ENCODE measurements at places on chromosomes 2 and 18. TPM values are rescaled to one million over a fixed set of nuclear protein-coding genes. Genes with fewer than 3 reads are reported as not detected.

GRCh38 chr2:26850505-26850904, 2.6 kb downstream of the DPYSL5 start:
- DNase-seq: no peak

GRCh38 chr18:706405-706804, 6.0 kb downstream of the ENOSF1 start:
- DNase-seq: no peak

- no peak for DNase-seq
Observed at GRCh38 chr2:126776255-126776654, 120.3 kb downstream of the GYPC start.

GRCh38 chr18:48673456-48673852, 134.6 kb downstream of the CTIF start:
- no peak for DNase-seq

DNA sequence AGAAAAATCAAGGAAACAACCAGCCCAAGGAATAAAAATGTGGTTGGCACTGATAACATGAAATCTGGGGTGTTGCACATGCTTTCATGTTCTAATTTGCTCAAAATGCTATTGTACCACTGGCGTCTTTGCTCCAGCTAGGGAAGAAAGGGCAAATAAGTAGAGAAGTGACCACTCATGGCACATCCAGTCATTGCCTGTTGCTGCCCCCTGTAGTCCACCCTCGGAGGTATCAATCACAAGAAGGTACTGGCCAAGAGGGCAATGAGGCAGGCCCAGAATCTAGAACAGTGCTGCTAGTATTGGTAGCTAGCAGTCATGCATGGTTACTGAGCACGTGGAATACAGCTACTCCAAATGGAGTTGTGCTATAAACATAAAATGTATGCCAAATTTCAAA, 213.4 kb downstream of the CDCA7 start:
- DNase-seq: no peak

- DNase-seq: no peak
Observed at GRCh38 chr2:115650827-115651226, 1208.4 kb downstream of the DPP10 start.

DNA sequence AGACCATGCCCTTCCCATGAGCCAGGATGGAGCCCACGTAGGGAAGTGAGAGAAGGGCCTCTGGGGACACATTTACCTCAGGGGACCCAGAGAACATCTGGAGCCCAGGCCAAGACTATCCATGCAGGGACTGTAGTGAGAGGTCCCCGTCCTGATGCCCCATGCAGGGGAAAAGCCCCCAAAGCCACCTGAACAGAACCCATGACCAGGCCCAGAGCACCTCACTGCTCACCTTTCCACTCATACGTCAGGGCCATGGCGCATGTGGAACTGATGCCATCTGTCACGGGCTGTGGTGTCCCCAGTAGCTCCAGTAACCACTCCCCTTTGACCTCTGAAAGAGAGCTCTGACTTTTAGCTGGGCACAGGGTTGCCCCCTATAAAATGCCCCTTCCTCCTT, 106.5 kb upstream of the TEX51 start:
- no peak for DNase-seq

- no peak for DNase-seq
Observed at GRCh38 chr2:77977471-77978063, 455.4 kb upstream of the LRRTM4 start.

- no peak for DNase-seq
Observed at GRCh38 chr2:113370030-113370429, 67.5 kb upstream of the ZNG1B start.

- no peak for DNase-seq
Observed at GRCh38 chr2:186687807-186688211, 6.1 kb upstream of the FAM171B start.

GRCh38 chr2:161418275-161418714, 2.2 kb downstream of the TBR1 start:
- DNase-seq: no peak

DNA sequence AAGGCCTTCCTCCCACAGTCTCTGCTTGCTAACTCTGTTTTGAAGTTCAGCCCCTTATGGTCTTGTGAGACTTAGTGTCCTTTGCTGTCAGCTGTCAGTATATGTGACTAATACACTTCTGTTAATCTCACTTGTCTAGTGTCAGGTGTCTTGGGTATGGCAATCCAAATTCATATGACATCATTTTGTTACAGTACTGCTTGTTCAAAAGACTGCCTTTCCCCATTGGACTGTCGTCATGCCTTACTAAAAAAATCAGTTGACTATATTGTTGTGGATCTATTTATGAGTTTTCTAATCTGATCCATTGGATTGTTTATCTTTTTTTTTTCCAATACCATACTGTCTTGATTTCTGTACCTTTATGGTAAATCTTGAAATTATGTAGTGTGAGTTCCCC, 611.4 kb upstream of the HS6ST1 start:
- DNase-seq: no peak

DNA sequence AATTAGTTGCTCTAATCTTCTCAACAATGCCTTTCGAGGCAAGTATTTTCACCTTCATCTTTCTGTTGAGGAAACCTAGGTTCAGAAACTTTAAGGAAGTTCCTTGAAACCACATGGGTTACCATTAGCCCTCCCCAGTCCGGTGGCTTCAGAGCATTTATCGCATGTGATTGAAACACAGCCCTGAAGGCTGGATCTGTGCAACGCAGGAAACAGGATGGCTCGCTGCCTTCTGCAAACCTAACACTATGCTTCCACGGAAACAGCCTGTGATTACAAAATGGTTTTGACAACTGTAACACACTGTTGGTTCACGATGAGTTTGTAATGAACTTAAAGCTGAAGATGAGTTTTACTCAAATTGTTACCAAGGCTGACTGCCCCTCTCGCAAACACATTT, 68.5 kb downstream of the EPB41L3 start:
- DNase-seq: no peak

DNA sequence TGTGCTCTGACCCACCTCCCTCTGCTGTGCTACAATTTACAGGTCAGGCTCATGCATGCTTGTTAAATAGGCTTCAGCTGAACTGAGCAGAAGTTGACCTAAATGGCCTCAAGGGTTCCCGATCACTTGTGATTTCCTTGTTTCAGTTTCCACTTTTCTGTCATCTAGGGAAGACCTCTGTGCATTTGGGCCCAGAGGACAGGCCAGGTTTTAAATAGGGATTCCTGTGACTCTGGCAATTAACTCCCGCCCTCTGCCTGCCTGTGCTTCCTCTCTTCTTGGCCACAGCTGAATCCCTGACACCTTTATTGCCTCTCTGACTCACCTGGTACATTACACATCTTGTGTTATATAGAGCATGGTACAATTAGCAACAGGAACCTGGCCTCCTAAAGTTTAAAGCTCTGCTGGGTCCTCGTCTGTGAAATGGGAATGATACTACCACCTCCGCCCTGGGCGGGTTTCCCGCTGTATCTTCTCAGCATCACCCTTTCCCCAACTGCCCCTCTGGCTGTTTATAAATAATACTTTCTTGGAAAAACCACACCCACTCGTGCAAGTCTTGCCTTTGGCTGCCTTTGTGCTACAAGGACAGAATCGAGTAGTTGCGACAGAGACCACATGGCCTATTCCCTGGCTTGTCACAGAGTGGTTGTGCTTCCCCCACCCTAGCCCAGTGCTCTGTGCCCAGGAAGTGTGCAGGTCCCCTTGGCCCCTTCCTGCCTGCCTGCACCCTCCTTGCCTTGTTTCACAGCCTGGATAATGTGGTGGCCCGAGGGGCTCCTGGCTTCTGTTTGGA, 7.9 kb downstream of the CABLES1 start:
- DNase-seq: peak; percentile 31

GRCh38 chr18:48553236-48553635, 14.4 kb downstream of the CTIF start:
- no peak for DNase-seq

GRCh38 chr2:78890935-78891334, 134.6 kb upstream of the REG3G start:
- no peak for DNase-seq

GRCh38 chr18:63253014-63253413, 66.6 kb downstream of the BCL2 start:
- DNase-seq: no peak

DNA sequence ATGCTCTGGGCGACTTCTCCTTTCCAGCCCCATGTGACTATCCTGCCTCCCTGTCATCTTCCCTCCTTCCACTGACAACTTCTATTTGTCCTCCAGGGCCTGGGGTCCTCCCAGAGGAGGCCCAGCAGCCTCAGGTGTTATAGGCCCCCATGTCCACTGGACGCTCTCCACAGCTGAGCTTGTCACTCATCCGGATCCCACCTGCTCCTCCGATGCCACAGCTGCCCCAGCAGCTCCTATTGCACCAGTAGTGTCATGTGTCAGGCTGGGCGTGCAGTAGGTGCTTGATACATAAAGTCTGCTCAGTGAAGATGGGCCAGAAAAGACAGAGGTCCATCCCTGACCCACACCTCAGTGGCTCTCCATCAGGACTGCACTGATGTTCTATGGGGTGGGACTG, 305.7 kb upstream of the MYT1L start:
- no peak for DNase-seq

- no peak for DNase-seq
Observed at GRCh38 chr2:43022896-43023295, 203.5 kb downstream of the ZFP36L2 start.

- no peak for DNase-seq
Observed at GRCh38 chr2:237898057-237898414, 38.6 kb downstream of the RAMP1 start.

GRCh38 chr2:49913025-49913424, 758.7 kb upstream of the FSHR start:
- no peak for DNase-seq

GRCh38 chr2:165544897-165545296, 75.4 kb downstream of the CSRNP3 start:
- DNase-seq: no peak

- DNase-seq: no peak
Observed at GRCh38 chr2:235614176-235614860, 120.5 kb downstream of the AGAP1 start.

GRCh38 chr2:46053564-46053963, 243.6 kb upstream of the EPAS1 start:
- no peak for DNase-seq

GRCh38 chr2:128458505-128458904, 139.8 kb upstream of the HS6ST1 start:
- no peak for DNase-seq

DNA sequence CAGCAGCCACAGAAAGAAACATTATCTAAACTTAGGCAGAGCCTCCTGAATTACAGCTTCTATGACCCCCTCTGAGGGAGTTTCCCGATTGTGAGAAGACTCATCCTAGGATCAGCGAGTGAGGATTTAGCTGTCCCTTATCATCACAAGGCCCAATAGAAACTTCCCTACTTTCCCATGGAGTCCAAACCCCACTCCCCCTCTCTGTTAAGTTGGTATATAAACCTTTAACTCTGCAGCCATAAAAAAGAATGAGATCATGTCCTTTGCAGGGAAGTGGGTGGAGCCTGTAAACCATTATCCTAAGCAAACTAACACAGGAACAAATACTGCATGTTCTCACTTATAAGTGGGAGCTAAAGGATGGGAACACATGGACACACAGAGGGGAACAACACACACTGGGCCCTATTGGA, 78.8 kb downstream of the MYL12B start:
- no peak for DNase-seq

- no peak for DNase-seq
Observed at GRCh38 chr18:44518091-44518615, 162.5 kb upstream of the SETBP1 start.

- DNase-seq: no peak
Observed at GRCh38 chr2:4445821-4446220, 742.4 kb downstream of the DCDC2C start.

DNA sequence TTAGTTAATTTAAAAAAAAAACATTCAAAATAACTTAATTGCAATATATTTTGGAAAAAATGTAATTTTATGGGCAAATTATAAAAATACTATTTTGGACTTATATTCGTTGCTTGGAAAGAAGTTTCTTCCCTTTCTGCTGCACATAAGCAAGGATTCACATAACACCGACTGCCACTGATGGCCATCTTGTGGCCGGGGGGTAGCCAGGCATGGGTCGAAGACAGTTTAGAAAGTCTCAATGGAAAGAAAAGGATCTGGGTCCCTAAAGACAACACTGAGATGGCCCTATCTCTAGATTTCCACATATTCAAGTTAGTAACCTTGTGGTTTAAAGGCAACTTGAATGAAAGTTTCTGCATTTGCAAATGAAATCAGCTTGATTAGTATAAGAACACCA, 318.6 kb downstream of the AKAIN1 start:
- no peak for DNase-seq

Gene PUM2
- 70.2 TPM for total RNA-seq

Gene GLI2
- 0.28 TPM for total RNA-seq

Gene PGAP1
- 11.9 TPM for total RNA-seq

Gene SP140
- 1.5 TPM for total RNA-seq

Gene TTC32
- 4.0 TPM for total RNA-seq

Gene HOXD13
- not detected for total RNA-seq

Gene NDUFV2
- 64.0 TPM for total RNA-seq

Gene TMEM200C
- under 0.01 TPM for total RNA-seq

Gene LYG2
- not detected for total RNA-seq

Gene FAM110C
- 10.2 TPM for total RNA-seq

Gene FSHR
- not detected for total RNA-seq

Gene GRP
- 0.75 TPM for total RNA-seq
